ENCODE measurements at places on chromosomes 2 and 18.

DNA sequence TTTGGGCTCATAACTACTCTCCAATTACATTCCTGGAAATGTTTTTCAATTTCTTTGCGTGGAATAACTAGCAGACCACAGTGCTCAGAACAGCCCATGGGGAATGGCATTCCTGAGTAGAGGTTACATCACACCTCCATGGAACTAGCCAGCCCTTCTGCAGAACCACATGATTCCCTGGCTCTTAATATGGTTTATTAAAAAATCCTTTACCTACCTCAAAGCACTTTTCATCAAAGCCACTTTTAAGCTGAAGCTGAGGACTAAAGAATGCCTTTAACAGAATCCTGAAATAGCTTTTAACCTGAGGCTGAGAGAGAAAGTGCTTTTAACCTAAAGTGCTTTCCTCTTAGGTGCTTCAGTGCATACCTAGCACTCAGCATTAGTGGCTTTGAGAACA is 376.3 kb downstream of the ARHGAP15 start:
- DNase-seq = no peak

- no peak for DNase-seq
Observed at GRCh38 chr18:25146512-25146910, 205.5 kb downstream of the ZNF521 start.

- no peak for DNase-seq
Observed at GRCh38 chr18:31364190-31364589, 12.4 kb upstream of the DSG4 start.

DNA sequence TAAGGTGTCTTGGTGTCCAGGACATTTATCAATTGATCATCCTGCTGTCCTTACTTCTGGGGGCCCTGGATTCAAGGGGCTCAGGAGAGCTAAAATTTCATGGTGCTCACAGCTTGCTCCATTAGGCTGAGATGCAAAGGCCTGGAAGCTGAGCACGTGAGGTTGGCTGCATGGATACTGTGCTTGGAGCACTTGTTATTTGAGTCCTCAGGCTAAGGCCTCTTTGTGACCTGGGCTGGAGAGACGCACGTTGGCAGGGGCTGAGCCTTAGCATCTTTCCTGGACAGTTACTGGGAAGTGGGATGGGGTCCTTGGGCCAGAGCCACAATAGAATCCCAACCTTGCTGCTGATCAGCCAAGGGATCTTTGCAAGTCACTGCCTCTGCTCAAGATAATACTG is 151.2 kb upstream of the HS6ST1 start:
- DNase-seq = no peak

- no peak for DNase-seq
Observed at GRCh38 chr2:176851889-176852483, 360.6 kb upstream of the HNRNPA3 start.

GRCh38 chr2:173884025-173884802 is 81.0 kb downstream of the SP3 start:
- DNase-seq = peak; percentile 57

DNA sequence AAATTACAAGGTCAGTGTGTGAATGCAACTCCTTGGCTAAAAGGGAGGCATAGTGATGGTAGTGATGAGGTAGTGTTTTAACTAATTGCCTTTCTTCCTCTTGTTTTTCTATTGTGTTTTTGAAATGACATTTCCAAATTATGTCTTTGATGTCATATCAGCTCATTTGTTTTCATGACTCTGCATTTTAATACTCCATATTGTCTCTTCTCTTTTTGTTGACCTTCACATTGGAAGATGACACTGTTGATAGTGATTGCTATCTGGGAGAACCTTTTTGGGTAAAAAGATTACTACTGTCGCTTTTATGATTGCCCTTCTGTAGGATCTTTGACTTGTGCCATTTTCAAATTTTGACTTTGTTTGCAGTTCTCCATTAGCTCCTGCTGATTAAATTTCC is 3.0 kb downstream of the GIGYF2 start:
- DNase-seq = no peak

- DNase-seq = no peak
Observed at GRCh38 chr2:217247476-217247875, 387.6 kb upstream of the TNP1 start.

DNA sequence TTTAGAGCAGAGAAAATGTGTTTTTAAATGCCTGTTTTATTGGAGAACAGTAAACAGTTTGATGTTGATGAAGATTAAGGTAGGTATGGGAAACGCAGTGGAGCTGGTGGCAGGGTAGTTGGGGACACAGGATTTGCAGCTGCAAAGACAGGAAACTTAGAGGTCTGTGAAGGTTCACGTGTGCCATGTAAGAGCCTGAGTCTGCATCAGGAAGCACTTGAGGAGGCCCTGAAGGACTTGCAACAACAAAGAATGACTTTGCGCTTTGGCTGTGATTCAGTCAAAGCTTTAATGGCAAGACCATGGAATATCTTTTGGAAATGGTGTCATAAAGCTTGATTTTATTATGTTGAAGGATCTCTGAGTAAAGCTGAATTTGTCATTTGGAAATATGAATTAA is 347.6 kb upstream of the KCNJ3 start:
- DNase-seq = no peak

GRCh38 chr2:191676790-191677645 is 918 bp upstream of the NABP1 start:
- DNase-seq = peak; percentile 54

Data from HEK293T (cell line).